ENCODE measurements at places on chromosomes 1 and 21.

GRCh38 chr1:97943354-97943753, 22.5 kb upstream of the DPYD start:
- no peak for DNase-seq

DNA sequence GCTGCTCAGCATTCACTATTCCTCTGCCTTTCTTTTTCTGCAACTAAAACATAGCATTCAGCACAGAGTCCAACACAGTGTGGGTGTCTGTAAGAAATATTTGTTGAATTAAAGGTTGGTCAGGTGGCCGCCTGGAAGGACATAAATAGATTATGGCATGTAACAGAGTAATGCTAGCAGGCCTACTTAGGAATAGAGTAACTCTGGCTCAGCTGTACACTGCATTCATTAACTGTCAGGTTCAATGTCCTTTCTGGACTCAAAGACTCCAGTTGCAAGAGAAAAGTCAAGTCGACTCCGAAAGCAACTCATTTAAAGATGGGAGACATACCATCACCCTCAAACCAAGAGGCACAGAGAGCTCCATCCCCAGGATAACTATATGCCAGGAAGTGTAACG, 116.0 kb downstream of the LMX1A start:
- no peak for DNase-seq

DNA sequence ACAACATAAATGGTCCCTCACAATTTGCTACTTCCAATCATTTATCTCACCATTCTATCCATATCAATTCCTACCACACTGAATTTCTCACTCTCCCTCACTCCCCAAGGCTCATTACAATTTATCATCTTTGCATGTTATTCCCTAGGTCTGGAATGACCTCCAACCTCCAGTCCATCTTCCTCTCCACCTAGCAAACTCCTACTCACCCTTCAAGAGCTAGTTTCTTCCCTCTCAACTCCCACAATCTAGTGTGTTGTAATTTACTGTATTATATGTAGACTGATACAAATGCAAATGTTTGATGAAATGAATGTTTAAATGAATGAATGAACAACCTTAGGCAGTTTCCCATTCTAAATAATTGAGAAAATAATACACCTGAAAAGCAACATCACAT, 3.6 kb downstream of the TUT4 start:
- DNase-seq = no peak

DNA sequence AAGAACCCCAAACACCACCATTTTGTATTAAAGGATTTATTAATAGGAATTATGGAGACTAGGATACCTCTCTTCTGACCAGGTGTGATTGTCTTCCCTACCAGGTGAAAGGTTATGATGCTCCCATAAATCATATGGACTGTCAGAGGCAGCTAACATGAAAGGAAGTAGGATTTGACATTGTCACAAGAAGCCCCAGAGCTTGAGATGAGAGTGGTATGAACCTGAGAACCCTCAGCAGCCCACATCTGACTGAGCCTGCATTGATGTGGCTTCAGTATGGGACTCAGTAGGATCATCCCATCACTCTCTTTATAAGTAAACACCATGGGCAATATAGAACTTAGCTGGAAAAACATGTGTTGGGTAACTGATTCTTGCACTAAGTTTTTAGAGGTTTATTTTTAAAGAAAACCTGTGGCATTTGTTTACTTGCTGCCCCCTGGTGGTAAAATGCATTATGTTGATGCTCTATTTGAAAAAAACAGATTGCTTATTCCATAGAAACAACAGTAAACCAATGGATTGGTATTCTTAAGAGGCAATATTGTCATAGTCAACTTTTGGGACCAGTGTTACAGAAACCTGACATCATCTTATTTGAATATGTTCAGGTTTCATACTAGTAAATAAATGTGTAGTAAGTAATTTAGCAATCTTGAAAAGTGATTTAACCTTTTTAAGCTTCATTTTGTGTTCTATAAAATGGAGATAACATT, 16.6 kb upstream of the CACYBP start:
- peak; percentile 92 for DNase-seq

GRCh38 chr1:190837888-190838287, 360.2 kb upstream of the BRINP3 start:
- DNase-seq = no peak

DNA sequence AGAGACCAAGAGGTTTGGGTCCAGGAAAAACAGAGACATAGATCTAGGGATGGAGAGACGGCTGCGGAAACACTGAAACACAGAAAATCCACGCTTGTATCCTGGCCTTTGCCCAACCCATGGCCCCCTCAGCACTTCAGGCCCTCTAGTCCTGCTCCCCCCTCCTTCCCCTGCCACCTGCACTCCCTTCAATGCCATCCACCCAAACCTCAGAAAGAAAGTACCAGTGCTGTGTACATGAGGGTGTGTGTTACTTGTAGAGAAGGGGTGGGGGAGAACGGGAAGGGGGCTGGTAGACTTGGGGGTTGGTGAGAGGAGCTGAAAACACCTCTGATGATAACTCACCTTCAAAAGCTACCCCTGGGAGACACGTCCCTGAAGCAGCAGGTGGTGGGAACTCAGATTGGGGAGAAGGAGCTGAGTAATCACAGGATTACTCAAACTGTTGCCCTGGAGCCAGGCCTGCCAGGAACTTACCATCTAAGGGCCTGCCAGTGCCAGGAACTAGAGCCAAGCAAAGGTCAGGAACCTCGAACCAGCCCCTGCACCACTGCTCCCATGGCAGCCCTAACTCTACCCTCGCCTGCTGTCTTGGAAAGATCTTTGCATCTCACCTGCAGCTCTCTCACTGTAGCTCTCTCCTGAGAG, 11.5 kb downstream of the RORC start:
- DNase-seq = no peak

- no peak for DNase-seq
Observed at GRCh38 chr1:157193219-157193618, 55.0 kb upstream of the ETV3 start.

DNA sequence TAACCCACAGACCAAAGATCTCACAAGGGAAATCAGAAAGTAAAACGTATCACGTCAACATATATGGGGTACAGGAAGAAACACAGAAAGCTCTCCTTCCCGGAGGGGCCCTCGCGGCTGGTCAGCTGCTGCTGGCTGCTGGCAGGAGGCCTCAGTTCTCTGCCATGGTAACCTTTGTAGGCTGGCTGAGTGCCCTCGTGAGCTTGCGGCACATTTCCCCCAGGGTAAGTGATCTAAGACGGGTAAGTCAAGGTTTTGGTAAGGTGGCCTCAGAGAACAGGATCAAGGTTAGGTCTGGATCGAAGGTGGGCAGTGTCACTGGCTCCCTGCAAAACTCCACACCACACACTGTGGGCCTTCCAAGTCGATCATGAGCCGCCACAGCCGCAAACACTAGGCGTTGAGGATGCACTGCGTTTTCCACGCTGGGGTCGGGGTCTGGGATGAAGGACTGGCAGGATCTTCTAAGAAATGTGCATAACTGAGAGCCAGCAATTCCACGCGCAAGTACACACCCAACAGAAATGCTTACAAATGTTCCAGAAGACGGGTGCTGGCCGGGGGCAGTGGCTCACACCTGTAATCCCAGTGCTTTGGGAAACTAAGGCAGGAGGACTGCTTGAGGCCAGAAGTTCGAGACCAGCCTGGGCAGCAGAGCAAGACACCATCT, 33.9 kb downstream of the WDR4 start:
- DNase-seq = no peak

GRCh38 chr21:41326414-41327080, 9.9 kb downstream of the FAM3B start:
- DNase-seq = no peak

GRCh38 chr1:109864930-109865612, 45.6 kb upstream of the CSF1 start:
- no peak for DNase-seq

- DNase-seq = peak; percentile 31
Observed at GRCh38 chr1:234933475-234933874, 195.2 kb downstream of the TOMM20 start.

Measured in trophoblast cell (in vitro differentiated cells and primary cell).